Psoas muscle (tissue), 8 donors: ENCODE measurements at places on chromosomes 5 and 9.

- peak; percentile 81 for DNase-seq
Observed at GRCh38 chr9:133160742-133161546, 2.8 kb downstream of the GBGT1 start.

DNA sequence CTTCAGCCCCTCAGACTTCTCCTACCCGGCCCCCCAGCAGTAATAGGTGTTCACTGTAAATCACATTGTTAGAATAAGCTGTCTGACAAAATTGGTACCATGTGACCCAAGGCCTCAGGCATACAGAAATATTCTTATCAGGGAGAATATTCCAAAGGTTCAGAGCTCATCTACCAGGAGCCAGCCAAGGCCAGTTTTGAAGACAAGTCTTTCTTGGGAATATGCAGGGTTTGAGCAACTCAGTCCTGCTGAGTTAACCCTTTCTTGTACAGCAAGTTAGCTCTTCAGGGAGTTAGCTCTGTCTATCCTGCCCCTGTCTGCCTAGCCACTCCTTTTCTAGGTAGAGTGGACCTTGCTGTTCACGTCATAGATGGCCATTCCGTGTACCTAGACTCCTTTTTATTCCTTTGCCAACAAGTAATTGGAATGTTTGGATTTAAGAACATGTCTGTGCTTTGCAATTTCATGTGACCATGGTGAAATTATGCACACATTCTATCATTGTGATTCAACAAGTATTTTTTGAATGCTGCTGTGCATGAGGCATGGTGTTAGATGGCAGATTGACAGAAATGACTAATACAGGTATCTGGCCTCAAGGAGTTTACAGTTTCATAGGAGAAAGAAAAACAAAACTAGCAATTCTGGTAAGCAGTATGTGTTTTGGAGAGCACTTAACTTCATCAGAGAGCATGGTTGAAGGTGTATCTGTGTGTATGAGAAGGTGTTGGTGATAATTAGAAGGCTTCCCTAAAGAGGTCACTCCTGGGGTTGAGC is 22.6 kb downstream of the TGFBR1 start:
- DNase-seq, result no peak

DNA sequence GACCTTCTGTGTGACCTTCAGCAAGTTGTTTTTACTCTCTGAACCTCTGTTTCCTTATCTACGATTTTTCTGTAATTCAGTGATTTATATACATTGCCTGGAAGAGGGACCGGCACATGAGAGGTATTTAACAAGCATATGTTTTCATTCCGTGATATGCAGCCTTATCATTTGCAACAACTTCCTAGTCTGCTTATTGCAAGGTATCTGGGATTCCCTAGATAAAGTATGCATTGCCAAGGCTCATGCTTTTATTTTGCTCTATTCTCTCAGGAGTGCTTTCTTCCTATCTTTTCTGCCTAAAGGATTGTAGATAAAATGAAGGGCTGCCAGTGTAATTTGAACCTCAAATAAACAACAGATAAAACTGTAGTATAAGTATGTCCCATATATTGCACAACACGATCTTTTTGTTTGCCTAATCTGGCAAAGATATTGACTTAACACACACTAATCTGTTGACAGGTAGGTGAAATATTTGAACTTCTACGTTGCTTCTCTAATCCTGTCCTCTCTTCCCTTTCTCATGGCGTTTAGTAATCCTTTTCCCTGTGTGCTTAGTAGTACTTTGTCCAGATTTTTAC is 377.2 kb upstream of the TNC start:
- no peak for DNase-seq

DNA sequence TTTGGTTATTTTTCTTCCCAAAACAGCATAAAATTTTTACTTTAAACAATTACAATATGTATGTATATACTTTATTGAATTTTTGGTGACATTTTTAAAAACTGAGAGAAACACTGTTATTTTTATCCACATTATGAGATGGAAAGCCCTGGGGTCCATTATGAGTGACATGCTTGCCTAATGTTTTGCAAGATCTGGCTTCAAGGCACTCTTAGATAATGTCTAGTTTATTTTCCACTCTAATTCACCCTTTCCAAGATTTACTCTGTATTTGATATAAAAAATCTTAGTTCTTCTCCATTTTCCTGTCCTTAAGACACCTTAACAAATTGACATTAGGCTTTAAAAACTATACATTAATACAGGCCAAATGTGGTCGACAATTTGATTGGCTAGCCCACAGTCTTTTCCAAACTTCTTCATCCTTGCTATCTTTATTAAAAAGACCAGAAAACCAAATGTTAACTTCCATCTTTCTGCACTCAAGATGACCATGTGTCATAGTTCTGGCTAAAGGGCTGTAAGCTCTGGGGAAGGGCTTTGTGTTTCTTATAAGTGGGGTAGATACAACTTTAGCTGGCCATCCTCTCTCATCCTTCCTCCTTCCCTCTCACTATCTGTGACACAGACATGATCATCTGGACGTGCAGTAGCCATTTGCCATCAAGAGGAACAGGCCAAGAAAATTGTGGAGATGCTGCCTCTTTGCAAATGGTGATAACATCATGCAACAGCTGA is 561.1 kb downstream of the PDE4D start:
- DNase-seq, result no peak

GRCh38 chr5:40346901-40347300 is 332.8 kb upstream of the PTGER4 start:
- no peak for DNase-seq

DNA sequence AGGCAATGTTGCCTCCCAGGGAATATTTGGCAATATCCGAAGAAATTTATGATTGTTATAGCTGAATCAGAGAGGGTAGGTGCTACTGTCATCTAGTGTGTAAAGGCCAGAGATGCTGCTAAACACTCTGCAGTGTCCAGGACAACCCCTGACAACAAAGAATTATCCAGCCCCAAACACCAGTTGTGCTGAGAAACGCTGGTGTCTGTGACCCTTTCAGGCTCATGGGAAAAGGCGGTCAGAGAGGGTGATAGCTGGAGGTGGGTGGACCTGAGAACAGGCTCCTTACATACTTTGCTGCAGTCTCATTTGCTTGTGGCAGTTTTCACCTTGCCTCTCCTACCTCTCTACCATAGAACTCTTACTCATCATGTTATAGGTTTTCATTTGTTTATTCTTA is 295.3 kb upstream of the DMRT1 start:
- DNase-seq, result no peak

- no peak for DNase-seq
Observed at GRCh38 chr5:95422838-95423237, 31.7 kb downstream of the FAM81B start.

GRCh38 chr5:83306572-83307241 is 164.8 kb upstream of the VCAN start:
- peak; percentile 34 for DNase-seq

- DNase-seq, result no peak
Observed at GRCh38 chr5:53239301-53239990, 129.9 kb upstream of the MOCS2 start.

GRCh38 chr5:79269733-79270166 is 33.8 kb downstream of the JMY start:
- no peak for DNase-seq

DNA sequence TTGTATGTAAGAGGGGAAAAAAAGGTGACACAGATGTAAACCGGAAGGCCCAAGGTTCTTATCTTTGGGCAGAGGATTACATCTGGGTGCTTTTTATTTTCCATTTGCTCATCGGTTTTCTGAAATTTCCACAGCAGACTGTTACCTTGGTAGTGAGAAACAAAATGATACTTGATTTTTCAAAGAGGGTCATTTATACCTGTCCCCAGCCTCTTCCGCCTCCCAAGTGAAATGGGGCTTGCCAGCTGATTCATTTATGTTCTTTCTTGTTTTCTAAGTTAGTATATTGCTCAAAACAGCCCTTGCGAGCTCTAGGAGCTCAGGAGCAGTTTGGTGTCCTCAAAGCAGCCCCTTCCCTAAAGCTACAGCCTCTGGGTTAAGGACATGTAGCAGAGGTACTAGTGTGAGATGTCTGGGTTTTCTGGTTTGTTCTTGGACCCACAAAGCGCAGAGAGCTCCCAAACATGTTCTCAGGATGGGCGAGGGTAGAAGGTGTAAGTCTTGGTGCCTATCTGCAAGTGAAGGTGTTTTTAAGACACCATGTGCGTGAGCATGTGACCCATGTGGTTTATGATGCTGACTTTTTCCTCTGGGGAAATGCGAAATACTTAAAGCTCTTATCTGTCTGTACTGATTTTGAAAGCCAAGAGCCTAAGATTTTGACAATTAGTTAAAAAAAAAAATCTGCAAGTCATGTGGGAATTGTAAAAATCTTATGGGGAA is 38.3 kb downstream of the DAPK1 start:
- DNase-seq, result no peak

GRCh38 chr5:89342106-89342876 is 459.3 kb upstream of the MEF2C start:
- no peak for DNase-seq

- DNase-seq, result no peak
Observed at GRCh38 chr9:110512817-110513216, 66.7 kb downstream of the SVEP1 start.

DNA sequence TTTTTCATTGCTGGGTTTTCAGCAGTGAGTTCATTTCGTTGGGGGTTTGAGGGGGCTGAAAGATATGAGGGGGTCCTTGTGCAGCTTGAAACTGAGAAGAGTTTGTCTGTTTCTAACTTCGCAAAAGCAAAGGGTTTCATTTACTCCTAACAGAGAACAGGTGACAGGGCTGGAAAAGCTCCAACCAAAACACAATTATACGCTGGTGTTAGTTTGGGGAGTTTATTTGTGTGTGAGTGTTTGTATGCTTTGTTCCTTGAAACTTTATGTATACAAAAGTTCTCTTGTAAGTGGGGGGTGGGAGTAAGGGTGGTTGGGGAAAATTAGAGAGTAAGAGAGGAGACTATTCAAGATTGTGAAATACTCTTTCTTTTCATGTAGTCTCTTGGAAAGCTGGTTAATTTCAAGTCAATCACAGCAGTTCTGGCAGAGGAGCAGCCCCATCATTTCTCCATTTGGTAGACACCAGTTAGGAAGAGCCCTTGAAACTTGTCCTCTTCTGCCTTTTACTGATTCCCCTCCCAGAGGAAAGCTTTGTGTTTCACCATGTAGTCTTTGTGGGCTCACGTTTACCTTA is 881 bp downstream of the TNFAIP8 start:
- no peak for DNase-seq

DNA sequence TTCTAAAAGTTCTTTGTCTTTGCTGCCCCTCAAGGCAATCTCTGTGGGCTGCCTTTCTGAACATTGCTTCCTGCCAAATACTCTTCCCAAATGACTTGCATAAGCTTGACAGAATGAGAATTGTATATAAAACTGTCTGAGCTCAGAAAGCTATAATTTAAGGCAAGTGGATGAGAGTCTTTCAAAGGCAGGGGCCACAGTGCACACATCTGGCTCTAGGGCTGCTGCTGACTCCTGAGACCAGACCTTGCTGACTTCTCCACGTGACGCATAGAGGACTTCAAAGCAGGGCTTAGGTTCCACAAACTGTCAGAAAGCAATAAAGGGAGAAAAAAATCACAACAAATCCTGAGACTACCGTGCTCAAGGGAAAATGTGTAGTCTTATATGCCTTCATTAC is 79.4 kb upstream of the DIRAS2 start:
- DNase-seq, result no peak

- no peak for DNase-seq
Observed at GRCh38 chr5:8429778-8430758, 561.1 kb downstream of the MTRR start.

DNA sequence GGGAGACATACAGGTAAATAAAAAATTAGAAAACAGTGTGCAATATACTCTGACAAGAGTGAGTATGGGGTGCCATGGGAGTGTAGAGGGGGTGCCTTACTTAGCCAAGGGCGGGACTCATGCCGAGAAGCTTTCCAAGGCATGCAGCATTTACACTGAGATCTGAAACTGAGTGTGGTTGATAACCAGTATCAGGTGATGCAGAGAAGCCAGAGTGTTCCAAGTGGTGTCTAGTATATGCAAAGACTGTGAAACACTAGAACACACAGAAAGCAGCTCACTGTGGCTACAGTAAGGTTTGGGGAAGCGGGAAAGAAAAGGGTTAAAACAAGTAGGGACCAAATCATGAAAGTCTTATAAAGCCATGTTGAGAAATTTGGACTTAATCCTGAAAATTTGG is 30.5 kb upstream of the ERBIN start:
- no peak for DNase-seq

GRCh38 chr9:113695440-113695851 is 180.7 kb upstream of the ZNF618 start:
- no peak for DNase-seq

DNA sequence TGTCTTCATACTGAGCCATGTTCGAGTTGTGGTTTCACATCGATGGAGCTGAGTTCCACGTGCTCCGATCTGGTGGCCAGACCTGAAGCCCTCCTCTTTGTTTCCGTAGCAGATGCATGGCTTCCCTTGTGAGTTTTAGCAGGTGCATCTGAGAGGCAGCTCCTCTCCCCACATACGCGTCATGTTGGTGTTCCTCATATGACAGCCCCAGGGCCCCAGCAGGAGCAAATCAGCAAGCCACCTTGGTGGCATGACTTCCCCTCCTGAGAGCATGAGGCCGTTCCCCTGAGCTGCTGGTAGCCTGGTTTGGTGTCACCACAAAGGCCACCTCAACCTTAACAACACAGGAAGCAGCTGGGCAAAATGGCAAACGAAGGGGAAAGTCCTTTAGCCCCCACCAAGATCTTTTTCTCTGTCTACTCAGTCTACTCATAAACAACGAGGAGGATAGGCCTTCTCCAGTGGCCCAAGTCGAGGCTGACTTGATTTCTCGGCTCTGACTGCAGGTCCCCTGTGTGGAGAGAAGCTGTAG is 5.9 kb downstream of the CYFIP2 start:
- DNase-seq, result no peak

DNA sequence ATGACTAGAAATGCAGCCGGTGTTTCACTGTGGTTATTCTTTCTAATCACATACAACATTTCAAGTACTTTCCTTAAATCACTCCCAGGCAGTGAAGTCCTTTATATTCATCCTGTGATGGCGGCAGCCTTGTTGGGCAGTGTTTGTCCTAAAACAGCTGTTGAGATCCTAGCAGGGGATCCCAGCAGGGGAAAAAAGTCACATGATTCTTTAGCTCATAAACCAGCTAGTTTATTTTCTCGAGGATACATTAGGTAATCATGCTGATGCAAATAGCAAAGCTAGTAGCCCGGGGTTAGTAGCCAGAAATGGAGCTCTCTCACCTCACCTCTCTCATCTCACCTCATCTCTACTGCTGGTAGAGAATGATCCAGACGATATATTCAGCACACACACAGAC is 70.5 kb downstream of the FOXD1 start:
- no peak for DNase-seq

- no peak for DNase-seq
Observed at GRCh38 chr5:126509339-126509738, 85.7 kb downstream of the ALDH7A1 start.

GRCh38 chr5:5188376-5189050 is 48.4 kb downstream of the ADAMTS16 start:
- DNase-seq, result no peak

- no peak for DNase-seq
Observed at GRCh38 chr5:60458666-60459065, 241.3 kb downstream of the DEPDC1B start.

- DNase-seq, result no peak
Observed at GRCh38 chr5:64603676-64604075, 86.6 kb upstream of the SHISAL2B start.
